HT-29 (cell line): ENCODE measurements at places on chromosomes 6 and 20.

GRCh38 chr6:152170313-152170701 is 362.8 kb downstream of the ESR1 start:
- no peak for DNase-seq

DNA sequence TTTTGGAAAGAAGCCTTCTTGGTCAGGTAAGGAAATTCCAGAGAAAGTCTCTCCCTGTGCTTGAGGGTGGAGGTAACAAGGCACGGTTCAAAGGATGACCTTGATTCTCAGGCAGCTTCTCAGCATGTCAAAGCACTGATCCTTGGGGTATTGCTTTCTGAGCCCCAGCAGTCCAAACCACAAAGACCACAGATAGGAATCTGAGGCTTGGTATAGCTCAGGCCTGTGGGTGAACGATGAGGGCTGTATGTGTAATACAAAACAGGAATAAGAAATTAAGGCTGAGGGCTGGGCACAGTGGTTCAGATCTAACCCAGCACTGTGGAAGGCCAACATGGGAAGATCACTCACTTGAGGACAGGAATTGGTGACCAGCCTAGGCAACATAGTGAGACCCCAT is 70.2 kb upstream of the SLC22A1 start:
- no peak for DNase-seq

- peak; percentile 18 for DNase-seq
Measured at GRCh38 chr6:69164564-69165229, 529.6 kb downstream of the ADGRB3 start.

DNA sequence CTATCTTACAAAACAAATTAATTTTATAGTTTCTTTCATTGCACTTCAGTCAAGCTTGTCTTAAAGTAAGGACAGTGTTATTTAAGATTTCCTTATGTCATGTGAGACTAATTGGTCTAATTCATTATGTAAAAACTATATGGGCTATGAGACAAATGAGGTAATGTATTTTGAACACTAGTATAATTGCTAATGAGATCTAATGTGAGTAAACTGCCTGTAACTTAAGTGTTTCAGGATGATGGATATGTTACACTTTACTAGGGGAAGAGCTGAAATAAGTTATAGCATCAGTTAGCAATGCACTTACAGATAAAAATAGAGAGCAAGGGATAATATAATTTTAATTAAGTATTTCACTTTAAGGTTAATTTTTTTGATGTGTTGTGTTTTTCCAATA is 386.3 kb upstream of the MAP3K7 start:
- DNase-seq = no peak

DNA sequence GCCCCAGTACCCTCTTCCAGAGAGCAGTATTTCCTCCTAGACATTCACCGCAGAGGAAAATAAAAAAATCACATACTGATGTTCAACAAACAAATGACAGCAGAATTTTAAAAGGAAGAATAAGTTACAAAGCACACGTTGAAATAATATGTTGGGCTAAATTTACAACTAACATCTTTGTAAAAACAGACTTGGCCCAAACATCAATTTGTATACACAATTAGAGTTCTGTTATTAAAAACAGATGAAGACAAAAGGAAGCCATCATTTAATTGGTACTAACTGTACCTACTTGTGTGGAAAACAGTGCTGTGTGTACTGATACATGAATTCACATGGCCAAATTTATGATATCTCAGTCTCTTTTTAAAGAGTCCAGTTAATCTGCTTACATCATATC is 46.3 kb downstream of the KIF6 start:
- DNase-seq = no peak

GRCh38 chr6:7467007-7467897 is 74.2 kb upstream of the DSP start:
- DNase-seq = peak; percentile 61

GRCh38 chr6:154187203-154187602 is 148.2 kb downstream of the OPRM1 start:
- DNase-seq = no peak

- DNase-seq = no peak
Measured at GRCh38 chr20:61911824-61912223, 153.9 kb downstream of the TAF4 start.

DNA sequence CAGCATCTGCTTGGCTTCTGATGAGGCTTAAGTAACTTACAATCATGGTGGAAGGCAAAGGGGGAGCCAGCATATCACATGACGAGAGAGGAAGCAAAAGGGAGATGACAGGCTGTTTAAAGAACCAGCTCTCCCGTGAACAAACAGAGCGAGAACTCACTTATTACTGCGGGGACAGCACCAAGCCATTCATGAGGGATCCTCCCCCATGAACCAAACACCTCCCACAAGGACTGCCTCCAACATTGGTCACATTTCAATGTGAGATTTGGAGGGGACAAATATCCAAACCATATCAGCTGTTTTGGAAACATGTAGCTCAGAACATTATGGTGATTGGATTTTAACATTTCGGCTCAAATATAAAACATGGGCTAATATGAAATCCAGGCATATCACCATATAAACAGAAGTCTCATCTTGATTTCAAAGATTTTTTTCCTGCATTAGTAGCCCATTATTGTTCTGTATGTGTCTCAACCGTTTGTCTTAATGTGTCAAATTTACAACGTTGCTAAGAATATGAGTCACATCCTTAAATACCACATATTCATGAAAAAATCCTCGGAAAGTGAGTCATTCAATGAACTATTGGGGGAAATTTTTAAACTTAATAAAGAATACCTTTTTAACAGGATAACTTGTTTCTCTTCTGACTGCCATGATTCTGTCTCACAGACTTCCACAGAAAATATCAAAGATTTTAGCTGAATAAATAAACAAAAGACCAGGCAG is 894.3 kb downstream of the TFAP2A start:
- DNase-seq = no peak

DNA sequence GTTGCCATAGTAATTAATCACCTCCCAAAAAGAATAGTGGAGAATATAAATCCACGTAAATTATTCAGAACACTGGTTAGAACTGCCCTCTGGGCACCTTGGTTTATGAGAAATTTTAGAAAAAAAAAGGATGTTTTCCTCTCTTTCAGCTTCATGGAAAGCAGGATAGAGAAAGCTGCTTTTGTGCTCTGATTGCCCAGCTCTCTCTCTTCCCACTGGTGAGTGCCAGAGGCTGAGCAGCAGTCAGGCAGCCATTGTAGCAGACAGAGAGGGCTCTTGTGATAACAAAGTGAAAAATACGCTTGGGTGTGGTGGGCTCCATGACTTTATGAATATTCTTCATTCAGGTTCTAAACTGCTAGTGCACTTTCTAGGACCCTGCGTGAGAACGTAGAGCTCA is 26.4 kb downstream of the SLC35F1 start:
- no peak for DNase-seq

- no peak for DNase-seq
Measured at GRCh38 chr6:145031962-145032361, 703.4 kb downstream of the EPM2A start.

DNA sequence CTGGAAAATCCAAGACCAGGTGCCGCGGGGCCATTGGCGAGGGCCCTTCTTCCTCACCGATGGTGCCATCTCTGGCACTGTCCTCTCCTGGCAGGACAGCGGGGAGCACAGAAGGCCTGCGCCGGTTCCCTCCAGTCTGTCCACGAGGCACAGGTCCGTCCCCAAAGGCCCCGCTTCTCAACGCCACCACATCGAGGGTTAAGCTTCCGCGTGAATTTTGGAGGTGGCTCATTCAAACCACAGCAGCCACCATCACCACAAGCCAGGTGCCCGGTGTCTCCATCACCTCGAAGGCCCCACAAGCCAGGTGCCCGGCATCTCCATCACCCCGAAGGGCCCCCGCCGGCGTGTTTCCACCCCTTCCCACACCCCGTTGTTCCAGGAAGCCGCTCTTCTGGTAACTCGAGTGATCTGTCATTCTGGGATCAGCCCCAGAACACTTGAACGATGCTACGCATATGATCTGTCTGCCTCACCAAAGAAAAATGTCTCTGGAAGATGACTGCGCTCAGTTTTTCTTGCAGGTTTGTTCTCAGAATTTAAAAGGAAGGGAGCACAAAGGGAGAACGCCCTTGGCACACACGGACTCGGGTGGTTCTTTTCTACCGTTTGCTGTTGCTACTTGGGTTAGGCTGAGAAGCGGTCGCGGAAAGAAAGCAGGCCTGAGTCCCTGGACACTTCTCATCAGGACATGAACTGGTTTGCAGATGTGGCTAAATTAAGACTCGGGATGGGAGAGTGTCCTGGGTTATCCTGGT is 9.9 kb upstream of the KIF25 start:
- DNase-seq = no peak

DNA sequence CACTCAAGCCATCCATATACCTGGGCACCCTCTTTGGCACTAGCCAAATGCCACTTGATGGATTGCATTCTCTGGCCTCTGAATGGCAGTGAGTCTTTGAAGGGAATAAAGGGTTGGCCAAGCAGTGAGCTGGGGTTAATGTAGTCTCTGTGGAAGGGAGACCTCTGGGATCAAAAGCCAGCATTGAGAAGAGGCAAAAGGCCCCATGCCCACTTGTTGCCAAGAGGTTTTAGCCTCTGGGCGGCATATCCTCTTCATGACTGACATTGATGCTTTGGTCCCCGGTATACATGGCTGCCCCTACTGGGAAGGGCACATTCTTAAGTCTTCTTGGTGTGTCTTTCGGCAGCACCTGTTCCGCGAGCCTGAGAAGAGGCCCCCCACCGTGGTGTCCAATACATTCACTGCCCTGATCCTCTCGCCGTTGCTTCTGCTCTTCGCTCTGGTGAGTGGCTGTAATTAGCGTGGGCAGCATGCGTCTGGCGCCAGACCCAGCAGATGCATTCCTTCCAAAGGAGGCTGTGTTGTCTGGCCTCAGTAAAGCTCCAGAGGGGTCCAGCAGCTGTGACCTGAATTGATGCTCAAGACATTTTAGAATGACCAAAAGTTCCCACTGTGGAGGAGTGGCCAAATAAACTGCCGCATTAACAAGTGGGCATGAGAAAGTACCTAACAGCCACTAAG is 29.5 kb downstream of the GHRH start:
- no peak for DNase-seq

DNA sequence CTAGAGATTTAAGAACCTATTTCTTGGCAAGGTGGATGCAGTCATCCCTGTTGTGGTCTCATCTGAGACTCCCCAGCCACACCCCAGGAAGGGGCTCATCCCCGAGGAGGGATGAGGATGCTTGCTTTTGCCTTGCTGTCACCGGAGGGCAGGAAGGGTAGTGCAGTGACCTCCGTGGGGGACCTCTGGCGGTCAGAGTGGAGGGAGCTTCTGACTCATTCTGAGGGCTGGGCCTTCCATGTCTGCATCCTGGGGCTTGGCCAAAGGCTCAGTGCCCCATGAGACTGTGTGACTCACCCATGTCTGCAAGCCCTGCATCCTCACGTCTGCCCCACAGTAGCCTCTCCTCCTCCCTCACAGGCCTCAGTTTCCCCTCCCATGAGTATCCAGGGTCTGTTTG is 38.7 kb downstream of the UQCC2 start:
- peak; percentile 78 for DNase-seq

- no peak for DNase-seq
Measured at GRCh38 chr6:132227904-132228303, 173.4 kb downstream of the MOXD1 start.

GRCh38 chr20:13105039-13105438 is 96.3 kb downstream of the SPTLC3 start:
- DNase-seq = no peak

- no peak for DNase-seq
Measured at GRCh38 chr6:153591159-153591558, 447.9 kb upstream of the OPRM1 start.

DNA sequence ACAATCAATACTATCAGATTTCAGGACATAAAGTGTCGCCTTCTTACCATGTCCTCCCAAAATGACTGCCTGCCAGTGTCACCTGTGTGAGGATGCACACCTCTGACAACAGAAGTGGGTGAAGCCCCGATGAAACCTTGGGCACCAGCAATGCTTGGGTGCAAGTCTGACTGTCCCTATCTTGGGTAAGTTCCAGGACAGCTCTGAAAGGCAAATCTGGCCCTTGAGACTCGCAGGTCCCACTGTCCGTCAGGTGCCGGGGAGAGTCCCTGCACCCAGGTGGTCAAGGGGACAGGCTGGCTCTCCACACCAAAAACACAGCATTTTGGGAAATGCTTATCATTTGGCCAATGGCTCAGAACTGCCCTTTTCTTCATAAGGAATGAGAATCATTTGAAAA is 43.3 kb downstream of the EZR start:
- DNase-seq = no peak
